ENCODE measurements at places on chromosomes 7 and 10. TPM values are rescaled to one million over a fixed set of nuclear protein-coding genes. Genes with fewer than 3 reads are reported as not detected.

The ATRNL1 gene
- 8.4 TPM for total RNA-seq

The FAM13C gene
- total RNA-seq, result 2.3 TPM

The CDNF gene
- total RNA-seq, result 1.3 TPM

The AKR1C3 gene
- total RNA-seq, result 16.4 TPM

The ADRA2A gene
- 0.32 TPM for total RNA-seq

The TMEM213 gene
- total RNA-seq, result not detected

The NOM1 gene
- total RNA-seq, result 19.0 TPM
